ENCODE measurements at places on chromosomes 5 and 9.

DNA sequence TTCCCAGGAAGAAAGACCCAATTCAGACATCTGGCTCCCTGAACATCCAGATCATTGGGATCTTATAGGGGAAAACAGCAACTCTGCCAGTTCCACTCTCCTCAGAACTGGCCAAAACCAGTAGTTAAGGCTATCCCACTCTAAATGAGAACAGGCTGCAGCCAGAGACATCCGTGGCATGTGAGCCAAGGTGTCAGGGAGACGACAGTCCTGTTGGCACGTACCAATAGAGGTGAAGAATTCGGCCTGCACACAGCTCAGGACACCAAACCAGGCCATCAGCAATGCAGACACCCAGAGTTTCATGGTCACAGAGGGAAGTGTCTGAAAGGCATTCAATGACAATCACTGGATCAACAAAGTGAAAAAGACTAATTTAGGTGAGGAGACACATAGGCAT, 9.3 kb downstream of the P4HA2 start:
- no peak for DNase-seq

DNA sequence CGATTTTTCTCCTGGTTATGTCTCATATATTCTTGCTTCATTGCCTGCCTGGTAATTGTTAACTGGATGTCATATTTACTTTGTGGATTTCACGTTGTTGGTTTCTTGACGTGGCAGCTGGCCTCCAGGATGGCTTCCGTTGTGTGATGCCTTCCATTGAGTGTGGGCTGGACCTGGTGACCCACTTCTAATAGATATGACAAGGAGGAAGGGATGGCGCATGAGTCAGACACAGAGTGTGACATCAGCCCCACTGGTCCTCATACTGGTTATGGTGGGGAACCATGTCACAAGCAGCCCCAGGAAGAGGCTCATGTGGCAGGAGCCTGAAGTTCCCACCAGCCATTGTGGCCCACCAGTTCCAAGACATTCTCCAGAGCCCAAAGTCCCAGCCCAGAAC, 6.4 kb upstream of the PAEP start:
- DNase-seq, result no peak

DNA sequence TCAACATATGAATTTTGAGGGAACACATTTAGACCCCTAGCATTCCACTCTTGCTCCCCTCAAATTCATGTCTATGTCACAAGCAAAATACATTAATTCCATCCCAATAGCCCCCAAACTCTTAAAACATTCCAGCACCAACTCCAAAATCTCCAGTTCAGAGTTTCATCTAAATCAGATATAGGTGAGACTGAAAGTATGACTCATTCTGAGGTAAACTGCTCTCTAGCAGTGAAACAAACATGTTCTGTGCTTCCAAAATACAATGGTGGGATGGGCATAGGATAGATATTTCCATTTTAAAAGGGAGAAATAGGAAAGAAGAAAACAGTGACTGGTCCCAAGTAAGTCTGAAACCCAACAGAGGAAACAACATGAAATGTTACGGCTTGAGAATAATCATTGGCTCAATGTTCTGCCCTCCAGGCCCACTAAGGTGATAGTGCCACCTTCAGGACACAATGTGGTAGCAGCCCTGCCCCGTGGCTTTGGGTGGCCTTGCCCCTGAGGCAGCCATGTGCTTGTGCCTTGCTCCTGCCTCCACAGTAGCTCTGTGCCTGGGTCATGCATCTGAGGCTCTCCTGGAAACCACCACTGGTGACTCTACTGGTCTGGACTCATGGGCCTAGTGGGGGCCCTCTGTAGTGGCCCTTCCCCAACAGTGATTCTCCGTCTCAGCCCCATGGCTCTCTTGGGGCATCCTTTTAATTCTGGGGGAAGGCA, 36.4 kb upstream of the IPPK start:
- DNase-seq, result peak; percentile 61

DNA sequence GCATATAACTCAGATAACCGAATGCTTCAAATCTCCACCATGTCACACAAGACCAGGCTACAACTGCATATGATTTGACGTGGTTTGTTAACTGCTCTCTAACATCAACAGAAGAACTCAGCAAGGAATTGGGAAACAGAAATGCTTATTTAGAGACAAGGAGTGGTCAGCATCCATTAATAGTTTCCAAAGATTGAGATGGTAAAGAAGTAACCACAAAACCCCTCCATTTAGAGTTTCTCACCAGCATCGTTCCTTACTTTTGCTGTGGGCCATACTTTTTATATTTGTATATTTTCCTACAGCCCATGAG, 25.2 kb downstream of the DPYSL3 start:
- peak; percentile 57 for DNase-seq

DNA sequence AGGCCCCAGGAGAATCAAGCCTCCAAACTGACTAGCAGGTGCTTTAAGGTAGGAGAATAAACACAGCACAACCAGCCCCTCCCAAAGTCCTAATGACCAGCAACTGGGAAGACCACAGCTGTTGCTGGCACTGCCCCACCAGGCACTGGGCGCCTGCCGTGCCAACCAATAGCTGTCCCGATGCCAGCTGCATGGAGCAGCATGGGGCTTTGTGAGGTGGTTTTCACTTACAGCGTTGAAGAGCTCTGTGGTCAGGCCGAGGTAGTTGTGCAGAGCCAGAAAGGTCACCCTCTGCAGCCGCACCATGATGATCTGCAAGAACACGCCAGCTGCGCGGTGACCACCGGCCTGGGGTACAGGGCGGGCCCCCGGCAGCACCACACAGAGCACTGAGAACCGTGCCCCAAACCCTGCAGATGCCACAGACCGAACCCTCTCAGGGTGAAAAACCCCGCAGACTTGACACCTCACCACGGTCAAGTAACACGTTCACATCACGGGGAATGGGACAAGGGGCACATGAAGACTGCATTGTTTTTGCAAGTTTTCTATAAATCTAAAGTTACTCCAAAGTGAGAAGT, 28.7 kb downstream of the PNPLA7 start:
- DNase-seq, result peak; percentile 77

DNA sequence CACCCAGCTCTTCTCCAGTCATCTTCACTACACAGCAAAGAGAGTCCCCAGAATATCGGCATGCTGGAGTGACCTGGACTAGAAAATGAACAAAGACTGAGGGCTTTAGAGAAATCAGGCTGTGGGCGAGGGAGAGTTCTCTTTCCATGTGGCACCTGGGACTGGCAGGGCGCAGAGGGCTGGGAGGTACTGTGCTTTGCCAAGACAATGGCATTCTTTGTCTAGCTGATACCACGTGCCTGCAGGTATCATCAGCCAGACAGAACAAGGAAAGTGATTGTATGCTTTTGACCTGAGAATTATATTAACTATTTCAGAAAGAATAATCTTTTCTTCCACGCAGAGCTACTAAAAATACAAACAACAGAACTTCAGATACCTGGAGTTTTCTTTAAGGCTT, 30.5 kb downstream of the DDX31 start:
- DNase-seq, result peak; percentile 19

GRCh38 chr5:10578869-10579268, 15.0 kb downstream of the ANKRD33B start:
- DNase-seq, result no peak

GRCh38 chr5:171363846-171364245, 23.8 kb upstream of the NPM1 start:
- DNase-seq, result no peak

DNA sequence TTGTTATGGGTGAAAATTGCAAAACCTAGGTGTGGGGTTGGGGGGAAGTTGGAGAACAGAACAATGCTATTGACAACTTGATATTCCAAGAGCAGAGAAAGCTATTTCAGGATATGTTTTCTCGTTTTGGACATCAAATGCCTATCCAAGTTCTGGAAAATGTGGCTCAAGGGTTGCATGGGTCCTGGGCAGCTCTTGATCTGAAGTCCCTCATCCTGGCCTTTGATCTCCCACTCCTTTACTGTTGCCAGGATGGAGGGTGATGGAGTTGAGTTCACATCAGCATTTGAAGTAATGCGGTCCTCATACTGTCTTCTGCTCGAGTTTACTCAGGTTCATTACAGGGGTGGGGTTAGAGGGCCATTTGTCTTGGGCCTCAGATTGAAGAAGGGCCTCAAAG, 76.9 kb upstream of the RPS23 start:
- no peak for DNase-seq

- peak; percentile 73 for DNase-seq
These were observed 12.0 kb downstream of the PRRX2 start for GRCh38 chr9:129677456-129677855.

DNA sequence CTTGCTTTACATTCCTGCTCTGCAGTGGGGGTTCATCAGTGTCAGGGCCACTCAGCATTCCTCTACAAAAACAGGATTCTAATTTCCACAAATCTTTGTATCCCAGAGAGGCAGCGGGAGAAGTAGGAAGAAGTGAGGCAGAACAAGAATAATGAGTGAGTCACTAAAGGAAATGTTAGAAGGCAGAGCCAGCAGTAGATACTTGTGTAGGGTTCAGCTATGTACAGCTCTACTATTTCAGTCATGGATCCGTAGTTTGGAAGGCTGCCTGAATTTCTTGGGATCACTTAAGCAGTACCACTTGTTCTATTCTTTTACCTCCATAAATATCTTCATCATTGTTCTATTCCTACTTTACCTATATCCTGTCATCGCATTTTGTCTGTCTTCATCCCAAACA, 246.3 kb upstream of the TLE4 start:
- DNase-seq, result no peak
